MCF 10A (cell line): ENCODE measurements at places on chromosomes 3 and 15.

- H3K27ac ChIP-seq = no peak overlapping the region
- no peaks in the 10 kb centered on the region for H3K27me3 ChIP-seq
- DNase-seq = no peak
- H3K4me3 ChIP-seq = no peak overlapping the region
- H3K4me1 ChIP-seq = peaks cover 18% of the 10 kb centered on the region
Observed at GRCh38 chr3:72188536-72188935, 403.6 kb upstream of the PROK2 start.

DNA sequence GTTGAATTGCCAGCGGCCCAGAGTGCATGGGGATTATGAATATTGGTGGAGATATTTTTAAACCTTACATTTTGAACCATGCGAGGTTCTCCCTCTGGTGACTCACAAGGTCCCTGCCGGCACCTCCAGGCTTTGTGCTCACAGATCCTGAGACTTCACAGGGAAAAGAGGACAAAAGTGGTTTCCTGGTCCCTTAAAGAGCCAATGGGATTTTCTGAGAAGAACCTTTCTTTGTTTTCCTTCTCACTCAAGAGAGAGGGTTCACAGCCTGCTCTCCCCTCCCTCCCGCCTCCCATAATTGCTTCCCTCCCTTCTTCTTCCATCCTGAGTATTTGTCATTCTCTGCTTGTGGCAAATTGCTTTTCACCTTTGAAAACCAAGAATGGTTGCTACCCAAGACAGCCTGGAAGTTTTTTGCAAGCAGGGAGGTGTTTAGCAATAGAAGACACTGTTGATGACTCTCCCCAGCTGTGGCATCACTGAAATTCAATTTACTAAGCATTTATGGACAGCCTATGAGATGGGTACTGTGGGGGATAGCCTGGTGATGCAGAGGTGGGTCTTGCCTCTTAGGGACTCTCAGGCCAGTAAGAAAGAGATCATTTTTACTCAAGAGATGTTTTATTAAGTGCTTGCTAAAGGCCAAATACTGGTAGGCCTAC, 76.6 kb downstream of the CPN2 start:
- peaks cover 7% of the 10 kb centered on the region for H3K36me3 ChIP-seq
- DNase-seq = peak; percentile 41
- H3K4me1 ChIP-seq = peaks cover 30% of the 10 kb centered on the region
- H3K4me3 ChIP-seq = no peak overlapping the region
- peak overlapping the region; percentile 69 for H3K27ac ChIP-seq

- H3K27me3 ChIP-seq = no peaks in the 10 kb centered on the region
- peaks cover under 1% of the 10 kb centered on the region for H3K4me1 ChIP-seq
- H3K36me3 ChIP-seq = no peaks in the 10 kb centered on the region
- peak; percentile 17 for DNase-seq
- no peak overlapping the region for H3K27ac ChIP-seq
Observed at GRCh38 chr3:173938159-173938558, 540.6 kb downstream of the NLGN1 start.

- no peak overlapping the region for H3K4me3 ChIP-seq
- peaks cover 82% of the 10 kb centered on the region for H3K36me3 ChIP-seq
- no peak for DNase-seq
- H3K27me3 ChIP-seq = no peaks in the 10 kb centered on the region
Observed at GRCh38 chr15:65580287-65580686, 30.6 kb downstream of the INTS14 start.

DNA sequence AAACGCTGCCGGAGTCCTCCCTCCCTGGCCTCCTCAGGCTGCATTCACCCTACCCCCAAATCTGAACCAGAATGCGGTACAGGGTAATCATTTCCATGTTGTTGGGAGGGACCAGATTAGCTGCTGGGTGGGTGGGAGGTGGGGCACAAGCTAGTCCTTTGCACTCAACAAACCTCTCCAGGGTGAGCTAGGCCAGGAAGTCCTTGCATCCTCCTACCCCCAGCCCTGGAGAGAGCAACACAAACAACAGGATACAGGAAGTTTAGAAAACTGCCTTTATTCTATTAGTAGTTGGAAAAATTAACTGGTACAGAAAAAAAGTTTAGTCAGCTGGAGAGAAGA, 702 bp upstream of the GPX1 start:
- peak overlapping the region; percentile 78 for H3K27ac ChIP-seq
- DNase-seq = no peak
- peaks cover 98% of the 10 kb centered on the region for H3K36me3 ChIP-seq
- no peaks in the 10 kb centered on the region for H3K27me3 ChIP-seq
- peaks cover 14% of the 10 kb centered on the region for H3K4me1 ChIP-seq
